ENCODE measurements at places on chromosomes 16 and 17. TPM values are rescaled to one million over a fixed set of nuclear protein-coding genes. Genes with fewer than 3 reads are reported as not detected.

Gene ATP2A3
- total RNA-seq: 13.3 TPM

Gene CACNG3
- not detected for total RNA-seq

Gene ZG16B
- total RNA-seq: not detected

Gene CDH8
- total RNA-seq: 7.4 TPM

Gene C17orf100
- 0.70 TPM for total RNA-seq

Gene NXPH3
- total RNA-seq: 1.3 TPM

- H3K4me3 ChIP-seq: peak overlapping the region; percentile 70
- no peaks in the 10 kb centered on the region for H3K27me3 ChIP-seq
- H3K27ac ChIP-seq: no peak overlapping the region
- DNase-seq: no peak
Measured at GRCh38 chr16:30094541-30095165, 1.4 kb downstream of the YPEL3 start.

- peaks cover 86% of the 10 kb centered on the region for H3K36me3 ChIP-seq
Measured at GRCh38 chr16:19696328-19696727, 21.7 kb downstream of the KNOP1 start.

GRCh38 chr16:78785218-78785617 lies 685.8 kb downstream of the WWOX start:
- no peak overlapping the region for H3K27ac ChIP-seq
- H3K4me3 ChIP-seq: no peak overlapping the region
- no peaks in the 10 kb centered on the region for H3K27me3 ChIP-seq
- DNase-seq: no peak
- no peaks in the 10 kb centered on the region for H3K4me1 ChIP-seq

DNA sequence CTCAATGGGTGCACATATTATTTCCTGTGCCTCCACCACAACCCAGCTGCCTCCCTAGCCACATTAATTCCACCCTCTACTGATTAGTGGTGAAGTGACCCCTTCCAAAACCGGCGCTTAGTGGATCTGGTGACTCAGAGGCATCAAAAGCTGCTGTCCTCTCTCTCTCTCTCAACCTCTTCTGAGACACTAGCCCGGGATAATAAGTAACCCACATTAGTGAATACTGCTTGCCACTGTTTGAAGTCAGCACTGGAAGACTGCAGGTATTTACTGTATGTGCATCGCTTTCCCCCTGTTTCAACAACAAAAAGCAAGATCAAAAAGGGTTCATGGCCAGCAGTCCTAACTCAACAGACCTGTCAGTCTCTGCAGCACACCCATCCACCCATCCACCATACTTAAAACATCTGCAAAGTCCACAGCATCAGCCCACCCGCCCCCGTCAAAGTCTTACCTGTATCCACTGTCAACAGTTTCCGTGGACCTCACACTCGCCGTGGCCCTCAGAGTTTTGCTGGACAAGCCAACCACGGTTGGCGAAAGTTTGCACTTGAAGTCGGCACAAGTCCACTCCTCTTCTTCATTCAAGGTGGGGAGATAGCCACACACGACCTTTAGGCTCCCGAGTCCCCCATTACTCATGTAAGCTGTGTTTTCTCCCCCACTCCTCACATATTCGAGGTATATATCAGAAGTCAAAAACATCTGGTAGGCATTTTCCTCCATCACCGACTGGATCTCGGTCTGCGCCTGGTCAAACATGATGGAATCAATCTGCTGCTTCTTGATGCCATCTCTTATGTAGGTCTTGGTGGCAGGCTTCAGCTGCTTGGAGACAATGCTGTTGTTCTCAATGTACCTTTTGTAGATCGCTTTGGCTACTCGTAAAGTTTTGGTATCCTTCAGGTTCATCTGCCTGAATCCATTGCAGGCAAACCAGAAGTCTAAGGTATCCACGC lies 3.8 kb downstream of the AXIN2 start:
- H3K4me3 ChIP-seq: no peak overlapping the region
- H3K36me3 ChIP-seq: peaks cover 11% of the 10 kb centered on the region
- H3K27ac ChIP-seq: no peak overlapping the region
- no peak for DNase-seq
- peaks cover 13% of the 10 kb centered on the region for H3K4me1 ChIP-seq

- no peaks in the 10 kb centered on the region for H3K4me1 ChIP-seq
- no peaks in the 10 kb centered on the region for H3K27me3 ChIP-seq
- DNase-seq: no peak
- H3K36me3 ChIP-seq: peaks cover 33% of the 10 kb centered on the region
Measured at GRCh38 chr16:15672514-15673167, 22.6 kb downstream of the NDE1 start.

GRCh38 chr17:62109378-62109902 lies 44.4 kb upstream of the MED13 start:
- H3K27me3 ChIP-seq: no peaks in the 10 kb centered on the region
- H3K36me3 ChIP-seq: no peaks in the 10 kb centered on the region
- H3K27ac ChIP-seq: no peak overlapping the region

- H3K27ac ChIP-seq: no peak overlapping the region
- H3K4me1 ChIP-seq: peaks cover 6% of the 10 kb centered on the region
- H3K27me3 ChIP-seq: no peaks in the 10 kb centered on the region
Measured at GRCh38 chr16:67860589-67861398, 12.1 kb upstream of the EDC4 start.

DNA sequence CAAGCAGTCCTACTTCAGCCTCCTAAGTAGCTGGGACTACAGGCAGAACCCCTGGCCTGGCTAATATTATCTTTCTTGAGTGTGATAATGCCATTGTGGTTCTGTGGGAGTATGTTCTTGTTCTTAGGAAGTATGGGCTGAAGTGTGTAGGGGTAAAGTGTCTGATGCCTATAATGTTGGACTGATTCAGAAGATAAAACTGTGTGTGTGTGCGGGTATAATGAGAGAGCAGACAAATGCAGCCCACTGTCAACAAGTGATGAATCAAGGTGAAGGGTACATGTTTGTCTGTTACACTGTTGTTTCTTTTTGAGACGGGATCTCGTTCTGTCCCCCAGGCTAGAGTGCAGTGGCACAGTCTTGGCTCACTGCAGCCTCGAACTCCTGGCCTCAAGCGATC lies 127.5 kb downstream of the CLEC16A start:
- no peaks in the 10 kb centered on the region for H3K4me1 ChIP-seq
- H3K36me3 ChIP-seq: no peaks in the 10 kb centered on the region
- H3K27me3 ChIP-seq: no peaks in the 10 kb centered on the region
- no peak for DNase-seq

- H3K27ac ChIP-seq: no peak overlapping the region
- no peaks in the 10 kb centered on the region for H3K27me3 ChIP-seq
- DNase-seq: no peak
- H3K4me1 ChIP-seq: no peaks in the 10 kb centered on the region
- H3K4me3 ChIP-seq: no peak overlapping the region
Measured at GRCh38 chr16:60485872-60486489, 1550.3 kb downstream of the CDH8 start.

DNA sequence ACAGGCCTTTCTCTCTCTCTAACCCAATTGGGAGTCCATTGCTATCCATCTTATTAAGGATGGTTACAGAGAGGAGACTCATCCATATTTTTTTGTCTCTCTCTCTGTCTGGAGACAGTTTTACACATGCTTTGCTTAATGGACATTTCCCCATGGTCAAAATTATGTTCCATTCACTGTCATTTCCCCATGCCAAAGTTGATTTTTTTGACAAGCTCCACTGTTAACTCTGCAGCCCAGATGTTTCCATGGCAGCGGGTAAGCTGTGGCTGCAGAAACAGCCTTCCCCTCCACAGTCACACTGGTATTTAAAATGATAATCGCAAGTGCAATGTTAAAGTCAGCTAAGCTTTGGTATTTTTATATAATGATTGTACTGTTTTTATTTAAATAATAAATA lies 63.9 kb upstream of the HLF start:
- no peaks in the 10 kb centered on the region for H3K27me3 ChIP-seq
- no peak overlapping the region for H3K27ac ChIP-seq
- H3K4me3 ChIP-seq: no peak overlapping the region
- H3K36me3 ChIP-seq: peaks cover 7% of the 10 kb centered on the region
- no peaks in the 10 kb centered on the region for H3K4me1 ChIP-seq
- DNase-seq: no peak

DNA sequence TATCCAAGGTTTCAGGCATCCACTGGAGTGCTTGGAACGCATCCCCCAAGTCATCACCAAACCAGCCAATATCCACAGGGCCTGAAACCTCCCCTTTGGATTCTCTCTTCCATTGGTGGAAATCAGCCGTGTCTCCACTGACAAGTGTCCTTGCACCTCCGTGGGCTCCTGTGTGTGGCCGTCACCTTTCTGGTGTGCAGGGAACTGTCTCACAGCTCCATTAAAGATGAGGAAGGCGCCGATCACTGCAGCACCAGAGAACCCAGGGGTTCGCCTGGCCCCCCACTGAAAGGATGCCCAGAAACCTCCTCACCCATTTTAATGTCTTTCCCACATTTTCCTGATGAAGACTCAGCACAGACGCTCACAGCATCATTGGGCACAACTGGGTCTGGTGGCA lies 17.8 kb upstream of the METRNL start:
- H3K27ac ChIP-seq: no peak overlapping the region
- H3K27me3 ChIP-seq: no peaks in the 10 kb centered on the region
- DNase-seq: no peak
- no peak overlapping the region for H3K4me3 ChIP-seq
- no peaks in the 10 kb centered on the region for H3K36me3 ChIP-seq

GRCh38 chr17:28370744-28371103 lies 617 bp upstream of the VTN start:
- H3K36me3 ChIP-seq: no peaks in the 10 kb centered on the region
- no peak overlapping the region for H3K4me3 ChIP-seq
- no peak overlapping the region for H3K27ac ChIP-seq
- peaks cover 2% of the 10 kb centered on the region for H3K4me1 ChIP-seq
- no peak for DNase-seq
